ENCODE measurements at places on chromosomes 13 and 19. TPM values are rescaled to one million over a fixed set of nuclear protein-coding genes. Genes with fewer than 3 reads are reported as not detected.
A peak's percentile ranks its signal among the peaks of the same experiment; 100 is the strongest.

Gene TMEM59L
- not detected for total RNA-seq

Gene NCAN
- total RNA-seq, result not detected

Gene SLITRK6
- not detected for total RNA-seq

DNA sequence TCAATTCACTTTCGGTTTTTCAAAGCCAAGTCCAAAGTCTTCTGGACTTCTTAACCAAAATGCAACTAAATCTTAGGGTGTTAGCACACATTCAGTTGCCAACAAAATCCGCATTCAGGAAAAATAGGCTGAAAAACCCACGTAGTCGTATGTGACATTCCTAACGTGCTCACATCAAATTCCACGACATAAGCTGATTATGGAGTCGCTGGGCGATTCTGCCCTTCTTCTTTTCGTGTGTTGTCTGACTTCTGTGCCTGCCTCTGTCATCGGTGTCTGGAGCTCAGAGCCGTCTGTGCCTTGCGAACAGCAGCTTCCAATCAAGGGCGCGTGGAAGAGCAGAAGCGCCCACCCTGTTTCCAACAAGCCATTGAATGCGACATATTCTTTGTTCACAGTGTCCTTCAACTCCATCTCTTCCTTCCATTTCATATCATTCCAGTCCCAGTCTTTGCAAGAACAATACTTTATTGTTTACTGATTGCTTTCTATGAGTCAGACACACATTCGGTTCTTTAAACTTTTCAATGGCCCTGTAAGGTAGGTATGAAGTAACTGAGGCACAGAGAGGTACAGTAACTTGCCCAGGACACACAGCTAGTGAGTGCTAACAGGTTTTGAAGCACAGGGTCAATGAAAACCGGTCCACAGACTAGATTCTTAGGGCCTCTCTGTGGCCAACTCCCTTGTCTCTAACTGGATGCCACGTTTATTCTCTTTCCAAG, 8.2 kb upstream of the ZNF507 start:
- H3K4me1 ChIP-seq, result peaks cover 3% of the 10 kb centered on the region
- no peak overlapping the region for H3K27ac ChIP-seq
- H3K4me3 ChIP-seq, result no peak overlapping the region
- H3K36me3 ChIP-seq, result no peaks in the 10 kb centered on the region

DNA sequence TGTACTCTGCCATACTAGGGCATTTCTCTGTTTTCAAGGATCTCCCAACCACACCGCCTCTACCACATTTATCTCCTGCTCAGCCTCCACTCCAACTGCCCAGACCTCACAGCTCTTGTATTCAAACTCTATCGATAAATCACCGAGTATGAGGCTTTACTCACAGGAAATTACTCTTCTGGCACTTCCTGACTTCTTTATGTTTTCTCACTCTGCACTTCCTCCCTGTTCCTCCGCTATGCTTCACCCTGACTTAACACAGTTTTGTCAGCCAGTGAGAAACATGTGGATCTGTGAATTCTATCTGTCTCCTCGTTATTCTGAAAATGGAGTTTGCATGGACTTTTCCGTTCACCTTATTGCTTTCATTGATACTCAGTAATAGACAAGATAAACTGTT, 2.6 kb upstream of the CARD8 start:
- no peak for DNase-seq
- H3K36me3 ChIP-seq, result no peaks in the 10 kb centered on the region
- no peaks in the 10 kb centered on the region for H3K27me3 ChIP-seq
- no peaks in the 10 kb centered on the region for H3K4me1 ChIP-seq
- peak overlapping the region; percentile 36 for H3K27ac ChIP-seq

DNA sequence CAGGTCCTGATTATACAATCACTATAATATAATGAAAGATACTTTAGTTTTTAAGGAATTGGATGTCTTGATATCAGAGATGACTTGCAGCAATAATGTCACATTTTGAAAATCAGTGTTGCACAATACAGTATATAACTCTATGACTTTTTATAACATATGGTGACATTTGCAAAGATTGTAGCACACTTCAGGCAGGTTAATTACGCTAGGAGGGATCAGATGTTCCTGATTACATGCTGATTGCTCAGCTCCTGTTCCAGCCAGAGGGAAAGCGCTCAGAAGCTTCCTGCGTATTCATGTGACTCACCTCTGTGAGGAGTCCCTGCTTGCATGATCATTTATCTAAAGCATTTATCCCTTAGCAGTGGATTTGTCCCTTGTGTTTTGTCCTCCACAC, 265.6 kb downstream of the GPC5 start:
- no peak overlapping the region for H3K27ac ChIP-seq
- DNase-seq, result no peak
- H3K36me3 ChIP-seq, result no peaks in the 10 kb centered on the region
- H3K27me3 ChIP-seq, result no peaks in the 10 kb centered on the region
- no peak overlapping the region for H3K4me3 ChIP-seq
- no peaks in the 10 kb centered on the region for H3K4me1 ChIP-seq

DNA sequence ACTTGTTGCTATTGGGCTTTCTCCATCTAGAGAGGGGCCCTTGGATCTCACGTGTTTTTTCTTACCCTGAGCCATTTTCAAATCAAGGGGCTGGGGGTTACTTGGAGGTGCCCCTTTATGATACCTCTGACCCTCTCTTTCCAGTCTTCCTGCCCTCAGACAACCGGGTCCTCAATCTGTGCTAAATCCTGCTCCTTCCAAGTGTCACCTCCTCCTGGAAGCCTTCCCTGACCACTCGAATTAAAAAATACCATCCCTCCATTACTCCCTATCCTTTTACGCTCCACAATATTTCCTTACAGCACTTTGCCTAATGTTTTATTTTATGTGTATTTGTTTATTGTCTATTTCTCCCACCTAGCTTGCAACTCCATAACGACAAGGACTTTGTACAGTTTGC, 3.3 kb downstream of the KLK8 start:
- H3K4me3 ChIP-seq, result no peak overlapping the region
- no peaks in the 10 kb centered on the region for H3K4me1 ChIP-seq
- H3K27me3 ChIP-seq, result no peaks in the 10 kb centered on the region
- no peak for DNase-seq
